ENCODE measurements at places on chromosomes 5 and 9.

GRCh38 chr9:86287013-86287412, 4.7 kb upstream of the ISCA1 start:
- peak; percentile 35 for DNase-seq

GRCh38 chr5:132498152-132498551, 7.6 kb upstream of the IRF1 start:
- DNase-seq: no peak

- no peak for DNase-seq
Observed at GRCh38 chr5:1086137-1086536, 25.7 kb downstream of the SLC12A7 start.

DNA sequence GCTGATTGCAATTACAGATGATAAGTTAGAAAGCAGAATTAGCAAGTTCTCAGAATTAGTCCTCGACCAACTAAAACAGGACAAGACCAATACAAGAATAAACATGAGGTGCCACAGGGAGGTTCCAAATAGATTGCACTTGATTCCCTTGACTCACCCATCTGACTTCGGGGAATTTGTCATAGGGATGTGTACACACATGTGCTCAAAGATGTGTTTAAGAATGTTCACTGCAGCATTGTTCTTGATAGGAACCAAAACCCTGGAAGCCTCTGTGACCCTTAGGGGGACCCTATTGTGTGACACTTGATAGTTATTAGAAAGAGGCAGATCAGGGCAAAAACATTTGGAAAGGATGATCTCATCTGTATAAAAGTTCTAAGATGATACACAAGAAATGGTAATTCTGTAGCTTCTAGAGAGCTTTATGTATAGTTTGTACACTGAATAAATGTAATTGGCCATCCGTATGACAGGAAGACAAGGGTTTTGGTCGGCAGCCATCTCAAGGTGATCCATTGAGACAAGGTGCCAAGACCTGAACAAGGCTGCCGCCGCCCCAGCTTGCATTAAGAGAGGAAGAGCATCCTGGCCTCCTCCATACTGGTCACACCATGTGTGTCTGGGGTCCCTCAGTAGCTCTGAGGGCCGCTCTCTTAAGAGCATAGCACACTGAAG, 48.2 kb upstream of the GARNL3 start:
- DNase-seq: no peak

DNA sequence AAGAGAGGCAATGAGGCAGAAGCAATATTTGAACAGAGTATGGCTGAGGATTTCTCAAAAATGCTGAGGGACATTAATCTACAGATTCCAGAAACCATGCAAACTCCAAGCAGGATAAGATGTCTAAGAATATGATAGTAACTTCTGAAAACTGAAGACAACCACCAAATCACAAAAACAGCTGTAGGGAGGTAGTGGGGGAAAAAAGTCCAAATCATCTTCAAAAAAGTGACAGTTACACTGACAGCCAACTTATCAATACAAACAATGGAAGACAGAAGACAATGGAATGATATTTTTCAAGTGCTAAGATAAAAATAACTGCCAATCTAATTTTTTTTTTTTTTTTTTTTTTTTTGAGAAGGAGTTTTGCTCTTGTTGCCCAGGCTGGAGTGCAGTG, 30.5 kb downstream of the CMYA5 start:
- no peak for DNase-seq

- DNase-seq: no peak
Observed at GRCh38 chr5:154999865-155000264, 13.7 kb upstream of the KIF4B start.

- no peak for DNase-seq
Observed at GRCh38 chr5:145295236-145295835, 539.8 kb downstream of the PRELID2 start.

- no peak for DNase-seq
Observed at GRCh38 chr9:27538647-27539046, 9.0 kb upstream of the MOB3B start.

DNA sequence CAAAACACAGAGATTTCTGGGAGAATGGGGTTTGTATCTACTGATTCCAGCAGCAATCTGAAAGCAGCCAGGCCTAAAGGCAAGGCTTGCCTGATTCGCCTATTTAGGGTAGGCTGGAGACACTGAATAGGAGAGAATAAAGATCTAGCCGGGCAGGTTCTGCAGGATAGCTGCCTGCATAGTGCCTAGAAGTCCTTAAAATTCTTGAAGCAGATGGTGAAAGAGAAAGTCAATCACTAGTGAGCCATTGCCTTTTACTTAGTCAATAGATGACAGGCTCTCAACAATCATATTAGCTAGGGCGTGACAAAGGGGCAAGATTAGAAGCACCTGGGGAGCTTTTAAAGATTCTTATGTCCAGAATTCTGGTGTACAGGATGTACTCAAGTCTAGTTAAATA, 522.7 kb downstream of the HTR1A start:
- no peak for DNase-seq

DNA sequence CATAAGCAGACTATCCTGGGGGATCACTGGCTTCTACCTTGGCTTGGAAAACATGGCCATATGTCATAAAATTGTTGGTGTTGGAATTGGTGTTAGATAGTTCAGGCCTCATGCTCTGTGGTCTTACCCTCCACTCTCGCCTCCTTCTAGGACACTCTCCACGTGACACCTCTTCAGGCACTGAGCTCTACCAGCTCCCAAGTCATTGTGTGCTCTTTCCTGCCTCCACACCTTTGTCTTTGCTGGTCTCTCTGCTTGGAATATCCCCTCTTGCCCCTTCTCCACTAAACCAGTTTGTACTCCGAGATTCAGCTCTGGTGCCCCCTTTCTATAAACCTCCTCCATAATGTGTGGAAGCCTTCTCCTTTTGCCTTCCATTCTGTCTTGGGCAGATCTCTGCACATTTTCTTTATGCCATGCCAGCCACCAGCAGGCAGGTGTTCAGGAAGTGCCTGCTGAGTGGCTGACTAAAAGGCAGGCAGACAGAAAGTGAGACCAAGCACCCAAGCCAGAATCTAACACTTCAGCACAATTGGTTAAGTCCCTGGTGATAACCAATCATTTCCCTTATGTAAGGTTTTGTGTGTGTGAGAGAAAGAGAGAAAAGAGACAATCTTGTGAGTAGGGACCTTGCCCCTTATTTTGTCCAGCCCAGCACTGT, 37.7 kb downstream of the SAR1B start:
- no peak for DNase-seq

Measured in AML-193 (cell line).